ENCODE measurements at places on chromosomes 3 and 15.

GRCh38 chr3:50512131-50512530 is 8.7 kb upstream of the CACNA2D2 start:
- DNase-seq: no peak

GRCh38 chr15:40059821-40060220 is 20.8 kb upstream of the SRP14 start:
- no peak for DNase-seq

DNA sequence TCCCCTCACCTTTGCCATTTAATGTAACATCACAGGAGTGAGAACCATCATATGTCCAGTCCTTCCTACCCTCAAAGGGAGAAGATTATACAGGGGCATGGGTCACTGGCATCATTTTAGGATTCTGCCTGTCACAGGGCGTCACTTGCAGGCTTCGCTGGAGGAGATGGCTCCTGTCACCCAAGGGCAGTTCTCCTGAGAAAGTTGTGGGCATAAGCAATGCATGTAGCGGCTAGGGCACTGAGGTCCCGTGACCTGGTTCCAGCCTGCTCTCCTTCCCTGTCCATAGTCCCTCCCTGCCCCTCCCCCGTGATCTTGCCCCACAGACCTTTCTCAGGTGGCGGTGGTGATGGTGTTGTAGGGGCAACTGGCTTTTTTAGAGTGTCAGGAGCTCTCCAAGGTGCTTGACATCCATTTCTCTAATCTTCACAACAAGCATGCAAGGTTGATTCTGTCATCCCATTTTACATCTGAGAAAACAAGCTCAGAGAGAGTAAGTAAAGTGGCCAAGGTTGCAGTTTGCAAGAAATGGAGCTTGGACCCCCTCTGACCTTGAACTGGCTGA is 241.5 kb upstream of the CTDSPL start:
- no peak for DNase-seq

- no peak for DNase-seq
Measured at GRCh38 chr3:36649125-36649524, 115.2 kb downstream of the DCLK3 start.

DNA sequence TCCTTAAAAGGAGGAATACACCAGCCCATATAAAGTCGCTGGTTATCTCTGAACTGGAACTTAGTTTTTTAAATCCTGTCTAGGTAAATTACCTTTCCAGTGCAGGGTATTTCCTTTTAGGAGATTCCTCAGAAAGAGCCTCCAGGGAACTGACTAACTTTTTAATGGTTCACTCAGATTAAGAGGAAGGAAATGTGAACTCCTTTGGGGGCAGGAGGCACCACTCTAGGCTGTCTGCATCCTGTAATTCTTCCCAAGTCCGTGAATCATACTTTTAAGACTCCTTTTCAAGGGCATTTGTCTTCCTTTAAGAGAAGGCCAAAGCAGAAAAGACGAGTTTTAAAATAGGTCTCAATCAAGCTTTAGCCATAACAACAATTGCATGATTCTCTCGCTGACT is 871.2 kb upstream of the NR2F2 start:
- DNase-seq: no peak

GRCh38 chr3:194424373-194424772 is 25.3 kb upstream of the GP5 start:
- DNase-seq: no peak

DNA sequence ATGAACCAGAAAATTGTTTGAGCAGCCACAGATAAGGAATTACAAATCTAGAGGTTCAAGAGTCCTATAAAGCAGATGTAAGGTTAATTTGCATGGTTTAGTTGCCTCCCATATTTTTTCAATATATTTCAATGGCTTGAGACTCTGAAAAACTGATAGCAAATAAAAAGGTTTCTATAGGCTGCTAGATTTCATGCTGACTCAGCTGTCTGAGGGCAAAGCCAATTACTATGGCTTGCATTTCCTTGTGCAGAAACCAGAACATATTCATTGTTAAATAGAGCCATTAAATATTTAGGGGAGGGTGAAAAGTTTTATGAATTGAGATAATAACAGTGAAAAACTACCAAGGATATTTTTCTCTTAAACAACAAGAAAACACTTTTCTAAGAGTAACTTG is 278.1 kb upstream of the CADM2 start:
- DNase-seq: no peak

- no peak for DNase-seq
Measured at GRCh38 chr3:129519896-129520715, 8.3 kb upstream of the RHO start.

- no peak for DNase-seq
Measured at GRCh38 chr15:77738441-77739302, 106.0 kb upstream of the LINGO1 start.

GRCh38 chr3:88057630-88058305 is 1.0 kb downstream of the CGGBP1 start:
- no peak for DNase-seq

GRCh38 chr3:140143367-140144069 is 208.5 kb downstream of the CLSTN2 start:
- DNase-seq: no peak

DNA sequence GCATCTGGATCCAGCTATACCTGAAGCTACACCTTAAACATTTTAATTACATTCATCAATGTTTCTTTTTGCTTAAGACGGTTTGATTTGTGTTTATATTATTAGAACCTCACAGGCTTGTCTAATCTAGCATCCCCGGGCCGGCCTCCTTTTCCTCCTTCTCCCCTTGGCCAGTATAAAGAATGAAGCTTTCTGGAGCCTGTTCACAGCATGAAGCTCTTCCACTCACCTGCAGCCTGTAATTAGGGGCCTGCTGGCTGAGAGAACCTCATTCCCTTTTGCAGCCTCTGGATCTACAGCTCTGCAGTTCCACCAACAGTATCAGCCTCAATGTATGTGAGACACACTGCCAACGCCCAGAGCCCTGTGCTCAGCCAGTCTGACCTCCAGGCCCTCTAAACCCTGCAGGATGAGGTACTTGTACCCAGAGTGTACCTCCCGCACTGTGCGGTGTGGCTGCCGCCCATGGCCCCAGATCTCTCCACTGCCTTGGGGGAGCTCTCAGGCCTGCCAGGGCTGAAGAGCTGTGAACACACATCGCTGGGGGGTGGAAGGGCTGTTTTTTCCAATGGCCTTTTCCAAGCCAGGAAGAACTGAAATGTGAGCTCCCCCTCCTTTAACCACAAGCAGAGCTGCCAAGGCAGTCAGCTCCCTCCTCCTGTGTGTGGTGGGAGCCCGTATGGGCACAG is 114.7 kb upstream of the ALDH1A3 start:
- no peak for DNase-seq

DNA sequence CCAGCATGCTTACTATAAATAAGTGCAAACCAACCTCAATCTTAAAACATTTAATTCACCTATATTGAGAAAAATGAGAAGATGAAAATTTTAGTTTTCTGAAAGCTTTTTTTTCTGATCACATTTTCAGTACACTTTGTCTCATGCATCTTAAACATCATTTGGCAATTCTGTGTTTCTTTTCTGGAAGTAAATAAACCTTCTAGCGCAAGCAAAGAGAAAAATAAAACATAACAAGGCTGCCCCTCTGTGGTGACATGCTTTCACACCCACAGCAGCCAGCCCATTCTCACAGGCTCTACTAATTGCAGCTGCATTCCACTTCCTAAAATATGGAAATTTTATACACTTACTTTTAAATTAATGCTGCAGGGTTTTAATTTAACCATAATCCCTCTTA is 90.1 kb downstream of the NEK10 start:
- DNase-seq: no peak

- no peak for DNase-seq
Measured at GRCh38 chr3:126548556-126549466, 9.9 kb downstream of the C3orf22 start.

GRCh38 chr3:14511623-14512280 is 28.4 kb downstream of the GRIP2 start:
- no peak for DNase-seq

GRCh38 chr3:122468896-122469533 is 45.7 kb downstream of the KPNA1 start:
- DNase-seq: no peak

GRCh38 chr15:64698823-64699222 is 76.6 kb downstream of the RBPMS2 start:
- DNase-seq: no peak

DNA sequence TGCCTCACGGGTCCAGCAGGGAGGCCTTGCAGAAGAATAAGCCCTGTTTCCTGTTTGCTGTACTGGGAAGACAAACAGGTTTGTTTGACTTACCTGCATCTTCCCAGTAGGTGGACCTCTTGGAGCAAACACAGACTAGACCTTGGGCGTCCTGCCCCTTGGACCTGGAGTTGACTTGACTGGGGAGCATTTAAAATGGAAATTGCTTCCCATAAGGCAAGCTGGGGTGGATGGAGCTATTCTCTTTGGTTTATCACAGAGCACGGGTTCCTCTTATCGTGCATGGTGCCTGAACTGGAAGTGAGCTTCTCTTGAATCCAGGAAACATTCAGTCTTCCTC is 151.4 kb downstream of the RPLP1 start:
- no peak for DNase-seq

- DNase-seq: no peak
Measured at GRCh38 chr15:101240358-101240757, 11.5 kb downstream of the CHSY1 start.

DNA sequence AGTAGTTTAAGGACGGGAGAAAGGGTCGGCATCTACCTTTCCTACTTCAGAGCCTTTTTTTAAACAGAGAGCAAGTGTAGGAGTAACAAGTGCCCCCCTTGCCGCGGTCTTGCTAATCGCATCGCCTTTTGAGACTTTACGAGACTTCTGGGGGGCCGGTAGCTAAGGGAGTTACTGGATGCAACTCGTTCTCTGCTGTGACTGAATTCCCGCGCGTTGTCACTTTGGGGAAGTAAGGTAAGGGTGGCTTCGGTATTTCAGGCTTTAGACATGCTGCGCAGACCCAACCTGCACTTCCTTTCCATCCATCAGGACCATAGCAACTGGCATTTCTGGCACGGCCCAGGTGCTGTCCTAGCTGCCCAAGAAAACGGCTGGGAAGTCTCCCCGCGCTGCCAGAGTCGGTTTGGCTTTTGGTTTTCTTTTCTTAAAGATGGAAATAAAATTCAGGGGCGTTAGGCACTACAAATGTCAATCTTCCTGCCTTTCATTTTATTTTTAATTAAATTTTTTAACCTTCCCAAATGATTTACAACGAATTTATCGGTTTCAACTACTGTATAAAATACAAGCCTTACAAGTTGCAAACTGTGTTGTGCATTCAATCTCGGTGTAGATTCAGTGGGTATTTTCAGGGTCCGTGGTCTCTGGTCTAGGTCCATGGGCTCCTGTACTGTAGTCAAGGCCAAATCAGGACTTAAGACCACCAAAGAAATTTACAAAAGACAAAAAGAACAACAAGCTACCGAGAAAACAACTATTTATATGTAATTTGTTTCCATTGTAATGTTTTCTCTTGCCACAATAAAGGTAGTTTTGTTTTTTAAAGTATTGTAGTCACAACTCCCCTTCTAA is 3.5 kb downstream of the MECOM start:
- no peak for DNase-seq

DNA sequence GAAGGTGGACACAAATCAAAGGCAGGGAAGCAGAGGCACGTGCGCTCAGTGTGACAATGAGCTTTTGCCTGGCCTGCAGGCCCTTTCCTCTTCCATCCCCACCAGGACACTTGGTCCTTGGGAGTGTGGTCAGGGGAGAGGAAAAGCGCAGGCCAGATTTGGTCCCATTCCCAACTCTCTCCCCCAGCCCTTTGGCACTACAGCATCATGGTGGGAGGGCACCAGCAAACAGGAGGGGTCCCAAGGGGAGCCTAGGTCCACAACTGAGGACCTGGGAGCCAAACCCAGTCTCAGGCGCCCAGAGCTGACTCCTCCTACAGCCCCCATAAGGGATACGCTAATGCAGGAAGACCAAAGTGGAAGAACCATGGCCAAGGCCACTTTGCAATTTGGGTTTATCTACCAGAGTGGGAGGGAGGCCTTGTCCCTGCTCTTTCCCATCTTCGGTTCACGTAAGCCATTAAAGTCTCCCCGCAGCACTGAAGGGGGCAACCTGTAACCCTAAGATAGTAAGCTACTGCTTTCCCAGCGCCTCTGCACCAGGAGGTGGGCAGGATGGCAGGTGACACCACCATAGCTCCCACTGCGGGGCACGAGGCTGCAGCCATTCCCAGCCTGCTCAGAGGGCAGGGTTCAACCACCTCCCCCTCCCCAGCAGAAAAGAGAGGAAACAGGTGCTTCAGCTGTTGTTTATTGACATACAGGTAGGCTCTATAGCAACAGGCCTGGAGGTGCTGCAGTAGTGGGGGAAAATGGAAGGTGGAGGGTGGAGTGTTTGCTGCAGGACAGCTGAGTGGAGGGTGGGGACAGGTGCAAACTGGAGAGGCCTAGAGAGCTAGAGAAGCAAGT is 993 bp upstream of the GRAMD2A start:
- DNase-seq: no peak

DNA sequence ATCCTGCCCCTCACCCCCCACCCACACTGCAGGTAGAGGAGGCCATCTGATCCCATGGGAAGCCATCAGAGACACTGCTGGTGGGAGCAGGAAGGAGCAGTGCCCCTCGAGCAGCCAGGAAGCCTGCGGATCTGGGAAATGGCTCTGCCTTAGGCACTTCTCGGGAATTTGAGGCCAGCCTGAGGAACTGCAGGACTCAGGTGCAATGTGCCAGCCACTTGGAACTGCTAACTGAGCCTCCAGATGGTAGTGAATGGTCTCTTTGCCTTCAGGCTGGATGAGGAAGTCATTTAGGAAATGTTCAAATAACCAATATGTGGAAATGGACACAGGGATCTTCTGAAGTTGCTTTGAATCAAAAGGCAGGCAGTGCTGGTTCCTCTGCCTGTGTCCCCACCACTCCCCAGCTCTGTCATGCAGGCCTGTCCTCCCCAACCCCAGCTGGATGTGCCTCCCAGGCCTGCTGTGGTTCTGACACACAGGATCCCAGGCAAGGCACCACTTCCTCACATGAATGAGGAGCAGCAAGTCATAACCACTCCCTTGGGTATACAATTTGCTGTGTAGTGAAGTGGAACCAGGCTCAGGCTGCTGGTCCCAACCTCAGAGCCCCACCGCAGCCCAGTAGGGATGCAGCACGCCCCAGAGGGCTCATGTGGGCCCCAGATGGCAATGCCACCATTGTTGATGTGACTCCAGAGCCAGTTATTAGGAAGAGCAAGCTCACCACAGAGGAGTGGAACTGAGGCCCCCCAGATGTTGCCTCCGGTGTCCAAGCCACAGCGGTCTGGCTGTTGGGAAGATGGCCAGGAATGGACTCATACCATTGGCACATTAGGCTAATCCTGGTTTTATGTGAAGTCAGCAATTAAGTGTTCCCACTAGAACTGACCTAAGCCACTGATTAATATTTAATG is 46.5 kb upstream of the LIMD1 start:
- no peak for DNase-seq

- no peak for DNase-seq
Measured at GRCh38 chr3:49324768-49325167, 15.1 kb downstream of the USP4 start.

DNA sequence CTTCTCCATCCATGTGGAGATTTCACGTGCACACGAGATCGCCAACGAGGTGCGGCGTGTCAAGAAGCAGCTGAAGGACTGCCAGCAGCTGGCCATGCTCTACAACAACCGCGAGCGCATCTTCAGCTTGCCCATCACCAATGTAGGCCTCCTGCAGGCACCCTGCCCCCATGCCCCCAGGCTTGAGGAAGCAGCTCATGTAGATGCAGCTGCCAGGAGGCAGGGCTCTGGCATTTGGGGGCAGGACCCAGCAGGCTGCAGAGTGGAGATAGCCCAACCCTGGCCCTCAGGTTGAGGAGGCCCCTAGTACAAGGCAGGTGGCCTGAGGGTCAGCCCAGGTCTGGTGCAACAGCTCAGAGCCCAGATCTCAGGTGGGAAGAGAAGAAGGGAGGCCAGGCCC is 36.4 kb downstream of the DNAH1 start:
- no peak for DNase-seq
